NCI-H187 treated with DMSO at 0.1 percent for 48 hours (cell line): ENCODE measurements at places on chromosomes 3 and 15.

GRCh38 chr3:178671791-178672190, 135.6 kb downstream of the KCNMB2 start:
- DNase-seq, result no peak

DNA sequence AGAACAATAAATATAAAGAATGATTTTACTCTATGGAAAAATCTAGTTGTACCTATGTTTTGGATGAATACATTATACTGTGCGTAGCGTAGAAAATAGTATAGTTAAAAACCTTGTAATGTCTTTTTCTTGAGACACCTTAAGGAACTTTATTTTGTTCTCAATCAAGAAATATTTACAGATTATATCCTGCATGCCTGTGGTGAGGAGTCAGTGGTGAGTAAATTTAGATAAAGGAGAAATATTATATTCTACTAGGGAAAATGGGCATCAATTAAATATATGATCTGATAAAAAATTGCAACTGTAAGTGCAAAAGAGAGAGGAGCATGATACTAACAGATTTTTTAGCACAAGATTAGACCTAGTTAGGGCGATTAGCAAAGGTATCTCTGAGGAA, 157.7 kb downstream of the RBMS3 start:
- no peak for DNase-seq

DNA sequence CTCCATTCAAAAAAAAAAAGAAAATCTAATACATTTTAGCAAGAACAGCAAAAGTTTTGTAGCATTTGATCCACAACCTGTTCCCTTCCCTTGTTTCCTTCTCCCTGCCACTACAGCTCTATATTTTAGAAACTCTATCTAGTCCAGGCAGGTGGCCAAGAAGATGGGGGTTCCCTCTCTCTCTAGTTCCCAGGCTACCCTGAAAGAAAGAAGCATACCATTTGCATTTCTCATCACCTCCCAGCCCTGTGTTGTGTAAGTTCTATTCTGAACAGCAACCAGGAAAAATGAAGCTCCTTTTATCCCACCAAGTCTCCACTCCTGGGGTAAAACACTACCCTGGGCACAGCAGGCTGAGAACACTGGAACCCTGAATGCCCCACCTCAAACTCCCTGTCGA, 100.0 kb downstream of the PCCB start:
- no peak for DNase-seq

- DNase-seq, result no peak
These were observed 203.5 kb downstream of the RSRC1 start for GRCh38 chr3:158313338-158313927.

- no peak for DNase-seq
These were observed 2.7 kb downstream of the BNIP2 start for GRCh38 chr15:59686389-59686788.

GRCh38 chr3:147034359-147034758, 372.0 kb downstream of the ZIC4 start:
- no peak for DNase-seq

DNA sequence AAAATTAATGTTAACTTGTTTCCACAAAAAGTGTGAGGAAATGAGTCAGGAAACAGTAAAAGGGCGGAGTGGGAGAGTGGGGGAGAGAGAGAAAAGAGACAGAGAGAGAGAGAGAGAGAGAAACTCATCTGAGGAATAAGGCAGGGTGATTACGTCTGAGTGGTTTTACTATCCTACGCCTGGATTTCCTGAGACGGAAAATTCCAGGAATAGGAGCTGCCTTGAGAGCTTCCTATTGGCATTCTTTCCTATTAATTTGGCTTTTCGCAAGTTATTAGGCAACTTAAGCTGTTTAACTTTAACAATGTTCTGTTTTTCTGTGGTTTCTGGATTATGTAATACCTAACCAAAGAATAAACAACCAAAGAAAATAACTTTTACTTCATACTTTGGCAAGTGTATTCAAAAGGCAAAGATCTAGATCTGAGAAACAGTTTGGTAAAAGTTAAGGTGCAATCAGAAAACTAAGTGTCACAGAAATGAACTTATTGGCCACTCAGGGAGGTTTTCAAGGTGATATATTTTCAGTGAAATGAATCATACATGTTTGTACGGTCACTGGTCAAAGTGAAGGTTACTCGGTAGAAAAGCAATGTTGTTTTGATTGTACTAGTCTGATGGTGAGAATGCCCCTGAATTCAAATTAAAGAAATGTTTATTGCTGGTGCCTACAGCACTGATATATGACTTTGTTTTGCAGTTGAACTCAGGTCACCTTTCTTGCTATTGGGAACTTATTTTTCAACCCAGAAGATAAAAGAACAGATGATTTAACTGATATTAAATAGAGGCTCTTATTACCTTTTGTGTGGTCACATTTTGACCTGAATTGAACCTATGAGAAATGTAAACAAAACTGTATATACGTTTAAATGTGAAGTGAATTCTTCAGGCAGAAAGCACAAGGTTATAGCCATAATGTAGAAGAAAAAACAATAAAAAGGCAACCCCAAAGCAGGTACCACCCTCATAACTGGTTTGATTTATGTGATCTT, 39.9 kb upstream of the TNFSF10 start:
- no peak for DNase-seq

DNA sequence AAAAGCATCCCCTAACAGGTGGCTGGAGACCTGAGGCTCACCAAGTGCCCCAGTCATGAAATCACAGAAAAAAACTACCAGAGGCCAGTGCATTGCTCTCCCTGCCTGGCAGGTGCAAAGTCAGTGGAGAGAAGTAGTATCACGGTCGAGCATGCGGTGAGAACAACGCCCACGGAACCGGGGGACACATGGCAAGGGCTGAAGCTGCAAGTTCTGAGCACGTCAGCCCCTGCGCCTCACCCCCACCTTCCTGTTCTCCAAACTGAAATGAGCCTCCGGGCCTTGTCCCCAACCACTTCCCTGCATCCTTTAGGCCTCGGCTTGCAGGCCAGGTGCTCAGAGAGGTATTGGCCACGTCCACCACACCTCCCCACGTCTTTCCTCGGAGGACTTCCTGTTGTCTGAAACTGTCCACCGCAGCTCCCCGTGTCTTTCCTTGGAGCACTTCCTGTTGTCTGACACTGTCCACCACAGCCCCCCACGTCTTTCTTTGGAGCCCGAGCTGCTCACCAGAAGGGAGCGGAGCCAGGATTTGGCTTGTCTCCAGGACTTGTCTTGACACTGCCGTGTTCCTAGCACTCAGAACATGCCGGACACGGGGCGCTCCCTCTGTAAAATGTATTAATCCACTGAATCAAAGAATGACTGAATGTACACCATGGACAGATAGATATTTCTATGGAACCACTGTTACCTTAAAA, 43.9 kb downstream of the NSMCE3 start:
- DNase-seq, result no peak

- no peak for DNase-seq
These were observed 504.7 kb upstream of the PROK2 start for GRCh38 chr3:72289692-72290071.

DNA sequence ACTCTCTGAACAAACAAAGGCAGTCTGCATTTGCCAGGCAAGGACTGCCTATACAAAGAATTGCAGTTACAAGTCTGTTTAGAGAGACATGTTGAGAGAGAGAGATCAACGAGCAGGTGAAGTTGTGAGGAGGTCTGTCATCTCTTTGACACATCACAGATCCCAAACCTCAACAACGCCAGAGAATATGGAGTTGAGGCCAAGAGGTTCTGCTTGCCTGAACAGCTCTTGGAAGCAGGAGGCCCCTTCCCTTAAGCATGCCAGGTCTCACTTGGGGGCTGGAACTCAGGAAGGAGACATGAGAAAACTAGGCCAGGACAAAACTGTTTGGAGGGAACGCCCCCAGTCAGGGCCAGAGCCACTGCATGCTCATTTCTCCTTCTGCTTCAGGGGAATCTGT, 22.3 kb upstream of the MUSTN1 start:
- DNase-seq, result no peak

DNA sequence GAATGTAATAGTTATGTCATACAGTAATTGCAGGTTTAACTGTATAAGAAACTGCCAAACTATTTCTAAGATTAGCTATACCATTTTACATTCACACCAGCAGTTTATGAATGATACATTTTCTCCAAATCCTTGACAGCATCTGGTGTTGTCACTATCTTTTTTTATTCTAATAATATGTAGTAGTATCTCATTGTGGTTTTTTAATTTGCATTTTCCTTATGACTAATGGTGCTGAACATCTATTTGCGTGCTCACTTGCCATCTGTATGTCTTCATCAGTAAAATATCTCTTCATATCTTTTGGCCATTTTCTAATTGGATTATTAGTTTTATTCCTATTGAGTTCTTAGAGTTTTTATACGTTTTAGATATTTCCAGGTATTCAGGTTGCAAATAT, 994.0 kb upstream of the SEMA6D start:
- no peak for DNase-seq

GRCh38 chr3:62724503-62724902, 150.7 kb downstream of the CADPS start:
- no peak for DNase-seq

- DNase-seq, result no peak
These were observed 167.7 kb upstream of the ICE2 start for GRCh38 chr15:60646595-60646994.

GRCh38 chr3:17562845-17563244, 179.6 kb downstream of the TBC1D5 start:
- DNase-seq, result no peak

DNA sequence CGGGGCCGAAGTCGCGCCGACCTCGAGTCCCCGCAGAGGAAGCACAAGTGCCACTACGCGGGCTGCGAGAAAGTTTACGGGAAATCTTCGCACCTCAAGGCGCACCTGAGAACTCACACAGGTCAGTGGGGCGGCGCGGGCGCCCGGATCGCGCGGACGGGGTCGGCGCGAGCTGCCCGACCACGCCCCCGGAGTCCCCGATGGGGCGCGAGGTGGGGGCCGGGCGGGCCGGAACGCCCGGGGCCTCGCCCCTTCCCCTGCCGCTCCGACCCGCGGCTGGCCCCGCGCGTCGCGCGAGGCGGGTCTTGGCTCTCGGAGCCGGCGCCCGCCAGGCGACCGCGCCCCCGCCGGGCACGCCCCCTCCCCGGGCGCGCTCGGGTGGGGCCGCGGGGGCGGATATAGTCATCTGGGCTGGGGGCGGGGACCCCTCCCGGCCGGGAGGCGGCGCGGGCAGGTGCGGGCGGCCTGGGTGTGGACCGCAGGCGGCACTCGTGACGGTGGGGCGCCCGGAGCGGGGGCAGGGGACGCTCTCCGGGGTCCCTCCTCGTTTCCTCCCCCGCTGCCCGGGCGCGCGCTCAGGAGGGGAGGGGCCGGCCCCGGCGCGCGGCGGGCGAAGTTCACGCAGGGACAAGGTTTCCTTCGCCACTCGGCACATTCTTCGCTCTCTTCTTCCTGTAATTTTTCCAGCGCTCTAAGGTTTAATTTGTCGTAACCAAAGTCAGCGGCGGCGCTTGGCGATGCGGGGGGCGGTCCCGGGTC, 1.2 kb downstream of the KLF13 start:
- DNase-seq, result no peak

- DNase-seq, result no peak
These were observed 7.5 kb downstream of the PCSK6 start for GRCh38 chr15:101481917-101482525.

GRCh38 chr3:16365491-16366128, 100.6 kb downstream of the OXNAD1 start:
- DNase-seq, result no peak

- DNase-seq, result no peak
These were observed 2.1 kb downstream of the ITGA11 start for GRCh38 chr15:68429691-68430470.

DNA sequence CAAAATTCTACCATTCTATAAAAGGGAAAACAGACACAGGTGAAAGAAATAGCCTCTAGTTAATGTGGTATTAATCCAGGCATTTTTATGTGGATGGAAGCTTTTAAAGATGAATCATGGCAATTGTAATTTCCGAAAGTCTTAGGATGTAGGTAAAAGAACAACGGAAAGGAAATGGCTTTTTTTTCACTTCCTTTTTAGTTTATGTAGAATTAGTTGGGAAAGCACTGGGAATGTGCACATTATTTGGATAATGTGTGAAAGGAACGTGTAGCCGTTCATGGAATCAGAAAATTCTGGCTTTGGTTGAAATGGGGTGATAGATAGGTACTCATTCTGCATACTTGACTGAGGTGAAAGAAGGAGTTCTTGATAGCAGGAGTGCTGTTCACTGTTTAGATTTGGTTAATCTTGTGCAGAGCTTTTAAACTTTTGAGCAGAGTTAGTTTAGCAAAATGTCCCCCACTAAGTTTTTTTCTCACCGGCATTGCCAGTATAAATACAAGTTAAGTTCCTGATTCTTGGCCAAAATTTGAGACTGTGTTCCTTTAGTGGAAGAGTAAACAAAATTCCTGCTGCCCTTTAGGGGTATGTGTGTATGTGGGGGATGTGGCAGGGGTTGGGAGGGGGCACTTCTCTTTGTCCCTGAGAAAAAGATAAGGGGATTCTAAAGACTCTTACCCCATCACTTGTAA, 20.2 kb upstream of the UTS2B start:
- no peak for DNase-seq

- DNase-seq, result no peak
These were observed 40.6 kb downstream of the ADIPOQ start for GRCh38 chr3:186882881-186883685.

DNA sequence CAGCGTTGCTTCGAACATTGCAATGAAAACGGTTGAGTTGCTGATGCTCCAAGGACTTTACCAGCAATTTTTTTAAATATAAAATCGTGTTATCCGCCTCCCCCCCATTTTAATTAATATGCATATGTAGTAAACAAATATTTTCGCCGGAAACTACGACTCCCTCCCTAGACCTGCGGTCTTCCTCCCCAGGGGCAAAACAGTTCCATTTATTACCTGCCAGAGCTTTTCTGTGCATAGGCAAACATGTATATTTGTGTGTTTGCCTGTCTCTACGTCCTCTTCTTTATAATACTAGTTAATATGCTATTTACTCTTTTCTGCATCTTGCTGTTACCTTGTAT, 593 bp upstream of the RSL24D1 start:
- DNase-seq, result no peak

DNA sequence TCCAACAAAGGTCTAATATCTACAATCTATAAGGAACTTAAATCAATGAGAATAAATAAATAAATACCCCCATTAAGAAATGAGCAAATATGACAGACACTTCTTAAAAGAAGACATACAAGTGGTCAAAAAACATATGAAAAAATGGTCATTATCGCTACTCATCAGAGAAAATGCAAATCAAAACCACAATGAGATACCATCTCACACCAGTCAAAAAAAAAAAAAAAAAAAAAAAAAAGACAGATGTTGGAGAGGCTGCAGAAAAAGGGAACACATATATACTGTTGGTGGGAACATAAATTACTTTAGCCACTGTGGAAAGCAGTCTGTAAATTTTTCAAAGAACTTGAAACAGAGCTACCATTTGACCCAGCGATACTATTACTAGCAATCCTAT, 31.6 kb upstream of the OR5H6 start:
- DNase-seq, result no peak

GRCh38 chr3:102457644-102458043, 22.8 kb downstream of the ZPLD1 start:
- DNase-seq, result no peak

GRCh38 chr3:33433843-33434242, 6.4 kb downstream of the UBP1 start:
- DNase-seq, result no peak

- no peak for DNase-seq
These were observed 861.8 kb downstream of the SQOR start for GRCh38 chr15:46496491-46497115.
